ENCODE measurements at places on chromosomes 16 and 17.

GRCh38 chr16:49477250-49477895, 103.8 kb downstream of the C16orf78 start:
- DNase-seq = no peak

- DNase-seq = no peak
Measured at GRCh38 chr17:43719578-43719977, 39.0 kb downstream of the SOST start.

GRCh38 chr16:4115209-4115948, 863 bp downstream of the ADCY9 start:
- peak; percentile 25 for DNase-seq

- DNase-seq = no peak
Measured at GRCh38 chr16:57299009-57299718, 14.7 kb upstream of the PLLP start.

DNA sequence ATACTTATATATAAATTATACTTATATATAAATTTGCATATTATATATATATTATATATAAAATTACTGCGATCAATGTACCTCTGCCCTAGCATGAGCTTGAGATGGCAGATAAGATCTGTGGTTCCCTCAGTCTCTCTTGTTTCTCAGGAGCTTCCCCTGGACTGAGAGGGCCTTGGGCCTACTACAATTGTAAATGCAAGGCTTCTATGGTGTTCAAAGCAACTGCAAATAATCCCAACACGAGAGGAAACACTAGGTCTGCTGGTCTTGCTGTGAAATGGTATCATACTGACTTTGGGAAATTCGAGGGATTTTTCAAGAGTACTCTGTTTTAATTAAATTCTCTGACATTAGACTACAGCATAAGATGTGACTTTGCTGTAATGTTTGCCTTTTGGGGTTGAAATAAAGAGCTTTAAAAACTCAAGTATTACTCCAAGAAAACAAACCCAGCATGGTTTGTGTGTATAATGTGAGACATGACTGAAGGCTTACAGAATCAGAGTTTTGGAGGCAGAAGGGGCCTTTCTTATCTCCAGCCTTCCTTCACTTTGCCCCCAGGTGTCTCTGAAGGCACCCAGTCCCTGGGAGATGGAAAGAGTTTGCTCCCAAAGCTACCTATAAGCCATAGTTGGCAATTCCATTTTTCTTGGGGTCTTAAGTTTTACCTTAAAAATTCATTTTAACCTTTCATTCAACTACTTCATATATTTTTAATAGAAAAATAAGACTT, 24.2 kb downstream of the ACSM1 start:
- no peak for DNase-seq

- DNase-seq = no peak
Measured at GRCh38 chr16:87780385-87780989, 14.7 kb upstream of the KLHDC4 start.

DNA sequence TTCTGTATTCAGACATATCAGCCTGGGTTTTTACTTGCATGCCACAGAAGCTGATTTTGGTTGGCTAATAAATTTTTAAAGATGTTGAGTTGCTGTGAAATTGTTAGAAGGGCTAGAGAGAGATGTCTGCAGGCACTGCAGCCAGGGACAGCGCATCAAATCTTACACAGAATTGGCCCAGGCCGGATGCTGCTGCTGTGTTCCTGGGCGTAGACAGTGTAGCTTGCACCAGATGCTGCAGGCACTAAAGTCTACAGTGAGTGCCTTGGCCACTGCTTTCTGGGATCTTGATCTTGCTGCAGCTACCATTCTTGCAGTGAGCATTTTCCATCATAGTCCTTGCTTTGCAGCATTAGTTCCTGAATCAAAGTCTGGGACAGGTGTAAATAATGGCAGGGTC, 169.9 kb downstream of the SPECC1 start:
- DNase-seq = no peak

DNA sequence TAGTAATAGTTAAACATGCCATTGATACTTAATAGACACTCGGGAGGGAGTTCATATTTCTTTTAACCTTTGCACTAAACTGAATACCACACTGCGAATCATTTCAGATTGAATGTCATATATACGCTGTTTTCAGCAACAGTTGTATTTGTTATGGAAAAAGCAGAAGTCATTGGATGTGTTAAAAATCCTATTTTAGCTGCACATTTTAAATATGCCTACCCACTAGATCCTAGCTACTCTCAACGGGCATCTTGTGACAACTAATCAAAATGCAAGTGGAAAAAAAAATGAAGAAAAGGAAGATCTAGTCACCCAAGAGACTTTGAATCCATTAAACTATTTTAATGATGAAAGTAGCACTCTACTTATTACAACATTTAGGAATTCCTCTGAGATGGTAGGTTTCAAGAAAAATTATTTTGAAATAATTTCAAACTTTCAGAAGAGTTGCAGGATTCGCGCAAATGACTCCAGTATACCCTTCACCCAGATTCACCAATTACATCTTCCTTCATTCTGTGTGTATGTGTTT, 51.4 kb upstream of the MNT start:
- no peak for DNase-seq

DNA sequence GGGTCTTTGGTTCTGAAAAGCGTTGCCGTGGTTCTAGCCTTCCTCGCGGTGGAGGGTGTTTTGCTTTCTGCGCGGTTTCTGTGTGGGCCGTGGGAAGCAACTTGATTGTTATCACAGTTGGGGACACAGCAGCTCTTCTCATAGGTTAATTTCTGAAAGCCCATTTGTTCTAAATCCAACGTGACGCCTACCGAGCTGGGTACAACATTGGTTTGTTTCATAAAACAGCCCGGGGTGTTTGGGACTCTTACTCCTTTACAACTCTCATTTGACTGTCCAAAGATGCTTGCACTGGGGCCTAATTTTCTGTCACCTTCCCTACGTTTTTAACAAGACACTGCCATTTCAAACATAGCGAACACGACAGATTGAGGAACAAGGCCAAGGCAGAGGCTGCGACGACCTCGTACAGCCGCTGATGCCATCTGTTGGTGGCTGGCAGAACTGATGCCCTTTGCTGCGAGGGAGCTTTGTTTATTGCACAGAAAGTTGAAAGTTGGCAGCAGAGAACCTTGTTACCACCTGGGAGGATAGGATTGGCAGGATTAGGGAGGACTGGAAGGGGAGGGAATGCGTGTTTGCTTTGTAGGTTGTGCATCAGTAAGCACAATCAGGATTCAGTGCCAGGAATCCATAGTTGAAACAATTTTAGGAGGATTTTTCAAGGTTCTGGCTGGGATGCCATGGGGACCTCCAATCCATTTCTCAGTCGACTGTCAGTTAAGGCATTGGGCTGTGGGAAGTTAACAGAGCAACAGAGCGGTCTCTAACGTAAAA, 98.3 kb downstream of the PITPNC1 start:
- peak; percentile 72 for DNase-seq

GRCh38 chr17:33981711-33982601, 273.1 kb upstream of the CCL2 start:
- no peak for DNase-seq

- no peak for DNase-seq
Measured at GRCh38 chr17:3882276-3882675, 10.6 kb downstream of the CAMKK1 start.

GRCh38 chr16:19288872-19289799, 3.6 kb downstream of the CLEC19A start:
- DNase-seq = no peak

DNA sequence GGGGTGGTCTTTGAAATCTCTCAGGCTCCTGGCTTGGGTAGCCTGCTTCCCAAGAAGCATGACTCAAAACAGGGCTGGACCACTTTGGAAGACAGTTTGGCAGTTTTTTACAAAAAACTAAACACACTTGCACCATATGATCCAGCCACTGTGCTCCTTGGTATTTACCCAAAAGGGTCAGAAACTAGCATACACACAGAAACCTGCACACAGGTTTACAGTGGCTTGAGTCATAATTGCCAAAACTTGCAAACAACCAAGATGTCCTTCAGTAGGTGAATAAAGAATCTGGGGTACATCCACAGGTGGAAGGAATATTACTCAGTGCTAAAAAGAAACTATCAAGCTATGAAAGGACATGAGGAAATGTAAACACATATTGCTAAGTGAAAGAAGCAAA, 323.2 kb upstream of the CDH5 start:
- no peak for DNase-seq

DNA sequence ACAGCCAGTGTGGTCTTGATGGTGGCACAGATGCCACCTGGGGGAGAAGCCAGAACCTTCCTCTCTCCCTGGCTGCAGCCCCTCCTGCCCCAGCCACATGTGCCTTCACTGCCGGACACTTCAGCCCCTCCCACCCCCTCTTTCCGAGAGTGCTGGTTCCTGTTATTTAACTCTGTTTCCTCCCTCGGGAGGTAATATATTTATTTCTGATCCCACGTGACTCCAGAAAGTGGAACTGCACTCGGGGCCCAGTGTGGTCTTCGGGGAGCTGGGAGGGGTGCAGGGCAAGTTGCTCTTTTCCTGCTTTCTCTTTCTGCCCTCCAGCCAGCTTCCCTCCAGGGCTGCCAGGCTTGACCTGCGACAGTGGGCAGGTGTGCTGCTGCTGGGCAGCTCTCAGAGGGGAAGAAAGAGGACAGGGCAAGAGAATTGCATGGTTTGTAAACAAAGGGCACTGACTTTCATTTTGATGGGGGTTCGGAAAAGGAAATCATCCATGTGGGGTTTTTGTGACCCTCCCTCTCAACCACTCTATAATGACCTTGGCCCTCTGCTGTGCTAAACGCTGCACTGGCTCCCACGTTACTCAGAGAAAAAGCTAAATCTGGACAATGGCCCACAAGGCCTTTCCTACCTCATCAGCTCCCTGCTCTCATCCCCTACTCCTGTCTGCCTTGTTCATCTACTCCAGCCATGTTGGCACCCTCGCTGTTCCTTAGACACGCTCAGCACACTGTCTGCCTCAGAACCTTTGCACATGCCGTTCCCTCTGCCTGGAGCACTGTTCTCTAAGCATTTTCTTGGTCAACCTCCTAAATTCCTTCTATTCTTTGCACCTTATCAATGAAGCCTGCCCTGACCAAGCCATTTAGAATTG, 8.2 kb upstream of the CIITA start:
- no peak for DNase-seq

- DNase-seq = no peak
Measured at GRCh38 chr17:76685846-76686245, 24.9 kb downstream of the MXRA7 start.

DNA sequence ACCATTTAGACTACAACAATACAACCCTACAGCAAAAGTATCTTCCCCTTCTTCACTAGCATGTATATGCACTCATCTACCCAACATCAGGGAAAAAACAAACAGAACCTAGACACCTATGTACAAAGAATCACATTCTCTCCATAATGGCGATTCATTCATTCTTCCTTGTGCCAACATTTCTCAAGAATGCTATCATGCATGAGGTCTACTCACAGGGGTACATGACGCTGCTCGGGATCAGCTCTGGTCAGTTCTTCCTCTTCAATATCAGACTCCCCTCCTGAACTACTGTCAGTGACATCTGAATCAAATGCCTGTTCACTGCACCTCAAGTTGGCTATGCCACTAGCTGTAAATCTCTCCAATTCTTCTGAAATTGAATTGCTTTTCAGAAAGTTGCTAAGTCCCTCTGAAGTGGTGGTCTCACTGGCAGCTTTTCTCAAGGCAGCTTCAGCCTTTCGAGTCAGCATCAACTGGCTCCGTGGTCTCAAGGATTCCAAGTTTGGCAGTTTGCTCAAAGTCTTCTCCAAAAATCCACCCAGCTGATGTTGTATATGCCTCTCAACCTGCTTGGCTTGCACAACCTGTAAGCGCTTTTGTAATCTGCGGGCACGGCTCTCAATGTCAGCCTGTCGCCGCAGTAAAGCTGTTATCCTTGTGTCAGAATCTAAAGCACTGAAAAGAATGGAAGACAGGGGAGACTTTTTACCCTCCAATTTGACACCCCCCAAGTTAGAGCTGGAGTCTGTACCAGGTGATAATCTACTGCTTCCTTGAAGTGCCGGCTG, 22.4 kb downstream of the KANSL1 start:
- no peak for DNase-seq

- DNase-seq = no peak
Measured at GRCh38 chr16:88892065-88892464, 25.6 kb upstream of the PABPN1L start.

DNA sequence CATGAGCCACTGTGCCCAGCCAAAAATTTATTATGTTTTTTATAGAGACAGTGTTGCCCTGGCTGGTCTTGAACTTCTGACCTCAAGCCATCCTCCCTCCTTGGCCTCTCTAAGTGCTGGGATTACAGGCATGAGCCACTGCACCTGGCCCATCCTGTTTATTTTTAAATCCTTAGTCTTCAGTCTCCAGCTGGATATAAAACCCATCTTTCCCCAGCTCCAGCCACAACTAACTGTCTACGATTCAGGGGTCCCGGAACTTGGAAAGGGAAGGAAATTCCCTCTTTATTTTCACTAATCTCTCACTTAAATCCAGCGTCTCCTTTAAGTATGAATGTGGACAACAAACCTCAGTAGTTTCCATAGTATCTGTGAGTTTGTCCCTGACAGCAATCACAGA, 62.2 kb downstream of the IQCK start:
- no peak for DNase-seq

GRCh38 chr16:87939562-87940423, 3.5 kb upstream of the CA5A start:
- DNase-seq = no peak

DNA sequence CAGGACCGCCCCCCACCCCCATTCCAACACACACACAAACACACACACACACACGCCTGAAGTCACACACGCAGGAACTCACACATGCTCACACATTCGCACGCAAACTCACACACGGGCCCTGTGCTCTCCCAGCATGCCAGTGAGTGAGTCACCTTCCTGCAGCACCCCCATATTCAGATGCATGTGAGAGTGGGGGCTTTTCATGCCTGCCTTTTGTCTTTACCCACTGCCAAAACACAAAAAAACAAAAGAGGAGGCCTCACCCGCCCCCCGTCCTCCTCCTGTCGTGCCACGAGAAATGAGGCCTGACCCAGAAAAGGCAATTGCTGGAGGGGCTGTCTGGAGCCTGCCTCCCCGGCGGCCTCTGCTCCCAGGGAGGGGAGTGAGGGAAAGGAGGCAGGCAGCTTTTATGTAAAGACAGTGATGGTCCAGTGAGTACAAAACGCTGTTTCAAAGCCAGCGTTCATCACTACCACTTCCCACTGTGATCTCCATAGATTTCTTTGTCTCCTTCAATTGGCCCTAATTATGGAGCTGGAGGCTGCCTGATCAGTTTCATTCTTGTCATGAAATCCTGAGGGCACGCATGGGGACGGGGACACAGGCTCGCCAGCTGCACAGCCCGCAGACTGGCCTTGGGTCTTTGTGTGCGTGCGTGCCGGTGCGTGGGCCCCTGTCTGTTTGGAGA, 29.5 kb upstream of the GSE1 start:
- no peak for DNase-seq

GRCh38 chr16:11263737-11264136, 5.4 kb downstream of the TNP2 start:
- no peak for DNase-seq

- DNase-seq = peak; percentile 20
Measured at GRCh38 chr17:78497115-78497540, 80.1 kb downstream of the DNAH17 start.

All from stimulated activated CD8-positive, alpha-beta memory T cell treated with anti-CD3 and anti-CD28 coated beads, Interleukin-2, amount 100 ng/mL, for 1 hour (primary cell).